ENCODE measurements at places on chromosomes 7 and 10.

DNA sequence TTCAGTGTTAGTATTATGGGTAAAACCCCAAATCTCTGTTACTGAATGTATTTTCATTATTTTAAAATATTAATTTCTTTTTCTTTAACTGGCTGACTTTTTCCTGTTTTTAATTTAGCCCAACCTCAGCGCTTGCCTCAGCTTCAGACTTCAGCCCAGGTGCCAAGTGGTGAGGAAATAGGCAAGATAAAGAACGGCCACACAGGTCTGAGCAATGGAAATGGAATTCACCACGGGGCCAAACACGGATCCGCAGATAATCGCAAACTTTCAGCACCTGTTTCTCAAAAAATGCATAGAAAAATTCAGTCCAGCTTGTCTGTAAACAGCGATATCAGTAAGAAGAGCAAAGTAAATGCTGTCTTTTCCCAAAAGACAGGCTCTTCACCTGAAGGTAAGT lies 57.5 kb downstream of the MDFIC start:
- no peak for DNase-seq

DNA sequence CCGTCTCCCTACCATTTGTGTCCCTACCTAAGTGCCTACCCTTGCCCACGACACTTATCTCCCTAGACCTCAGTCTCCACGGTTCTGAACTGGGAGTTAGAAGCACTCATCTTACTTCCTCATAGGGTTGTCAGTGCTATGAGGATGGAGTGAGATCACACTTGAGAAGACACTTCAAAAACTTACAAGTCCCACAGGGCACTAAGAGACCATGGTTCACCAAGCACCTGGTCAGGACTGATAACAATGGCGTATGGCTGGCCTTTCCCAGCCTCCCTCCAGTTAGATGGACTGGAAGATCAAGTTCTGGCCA lies 43.2 kb downstream of the KCNMA1 start:
- DNase-seq: no peak

DNA sequence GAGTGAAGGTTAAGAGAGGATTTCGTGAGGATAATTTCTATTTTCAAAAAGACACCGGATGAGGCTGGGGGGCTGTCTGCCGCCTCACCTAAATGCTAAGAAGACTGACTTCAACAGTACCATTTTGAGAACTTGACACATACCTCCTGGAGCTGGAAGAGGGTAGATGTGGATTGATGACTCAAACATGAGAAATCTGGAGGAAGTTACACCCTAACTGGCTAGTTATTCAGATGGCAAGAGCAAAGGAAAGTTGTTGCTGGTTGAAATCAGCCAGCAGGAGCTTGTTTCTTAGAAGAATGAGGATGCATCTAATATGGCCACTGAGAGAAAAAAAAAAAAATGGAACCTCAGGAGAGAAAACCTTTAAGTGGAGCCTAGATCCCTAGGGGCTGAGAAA lies 76.2 kb upstream of the KIAA1217 start:
- DNase-seq: no peak

GRCh38 chr10:51521605-51522004 lies 177.8 kb downstream of the CSTF2T start:
- no peak for DNase-seq

DNA sequence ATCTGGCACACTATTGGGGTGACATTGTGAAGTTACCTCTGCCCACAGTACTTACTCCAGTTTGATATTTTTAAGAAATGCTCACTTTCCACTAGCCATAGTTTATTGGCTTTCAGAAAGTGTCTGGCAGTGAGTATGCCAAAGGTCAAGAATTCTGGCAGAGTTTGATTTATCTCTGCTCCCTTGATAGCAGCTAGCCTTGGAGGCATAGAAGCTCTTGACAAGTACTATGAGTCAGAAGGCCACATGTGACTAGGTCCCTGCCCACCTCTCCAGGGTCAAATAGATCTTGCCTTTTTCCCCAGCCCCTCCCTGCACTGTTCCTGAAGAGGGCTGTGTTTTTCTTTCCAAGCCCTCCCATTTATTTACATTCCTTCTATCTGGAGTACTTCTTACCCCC lies 202.2 kb downstream of the AUTS2 start:
- peak; percentile 37 for DNase-seq

GRCh38 chr10:1420661-1421362 lies 316.5 kb downstream of the ADARB2 start:
- peak; percentile 79 for DNase-seq

- DNase-seq: peak; percentile 75
These were observed 103.8 kb upstream of the PPIF start for GRCh38 chr10:79243181-79244067.

Data from SK-N-DZ (cell line).